GF-D8 (cell line): ENCODE measurements at places on chromosomes 6 and 20.

DNA sequence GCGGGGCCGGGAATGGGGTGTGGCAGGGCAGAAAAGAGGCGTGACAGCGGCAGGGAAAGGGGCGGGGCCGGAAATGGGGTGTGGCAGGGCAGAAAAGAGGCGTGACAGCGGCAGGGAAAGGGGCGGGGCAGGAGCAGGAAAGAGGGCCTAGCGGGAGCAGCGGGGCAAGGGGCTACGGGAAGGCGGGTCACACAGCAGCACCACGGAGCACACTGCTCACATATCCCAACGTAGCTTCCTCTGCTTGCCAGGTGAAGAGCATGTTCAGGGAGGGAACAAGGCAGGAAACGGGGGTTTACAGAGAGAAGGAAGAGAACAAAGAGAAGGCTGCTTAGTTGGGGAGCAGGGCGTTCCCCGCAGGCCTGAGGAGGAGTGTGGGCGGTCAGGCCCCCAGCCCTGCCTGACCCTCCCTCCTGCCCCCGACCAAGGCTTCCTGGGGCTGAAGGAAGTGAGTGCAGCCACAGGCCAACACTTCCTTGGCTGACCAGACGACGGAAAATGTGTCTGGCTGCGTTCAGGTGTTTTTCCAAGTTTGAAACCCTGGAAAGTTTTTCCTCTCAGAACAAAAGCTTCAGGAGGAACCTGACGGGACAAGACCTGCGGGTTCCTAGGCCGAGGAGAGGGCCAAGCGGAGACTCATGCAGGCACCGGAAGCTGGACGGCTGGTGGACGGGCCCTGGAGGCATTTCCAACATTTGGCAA, 13.8 kb downstream of the UCKL1 start:
- no peak for DNase-seq

- no peak for DNase-seq
These were observed 278.6 kb upstream of the TCF21 start for GRCh38 chr6:133610227-133610840.

DNA sequence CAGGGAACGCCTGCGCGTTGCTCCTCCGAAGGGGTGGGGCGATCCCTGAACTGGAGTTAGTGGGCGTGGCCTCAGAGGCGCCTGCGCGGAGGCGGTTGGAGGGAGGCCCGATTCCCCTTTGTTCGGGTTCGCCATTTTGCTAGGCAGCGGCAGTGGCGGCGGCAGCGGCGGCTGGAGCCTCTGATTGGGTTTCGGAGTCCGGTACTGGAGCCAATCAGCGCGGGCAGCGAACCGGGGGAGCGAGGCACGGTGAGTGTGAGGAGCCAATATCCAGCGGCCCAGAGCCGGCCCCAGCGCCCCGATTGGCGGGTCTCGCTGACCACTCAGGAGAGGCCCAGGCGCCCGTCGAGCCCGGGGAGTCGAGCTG, at the start of gene NFYA:
TSS of gene NFYA (plus strand) at position 139 of the 367 bp plus-strand sequence. CDS start 6,116 bp downstream, outside the sequence.
- DNase-seq: no peak

DNA sequence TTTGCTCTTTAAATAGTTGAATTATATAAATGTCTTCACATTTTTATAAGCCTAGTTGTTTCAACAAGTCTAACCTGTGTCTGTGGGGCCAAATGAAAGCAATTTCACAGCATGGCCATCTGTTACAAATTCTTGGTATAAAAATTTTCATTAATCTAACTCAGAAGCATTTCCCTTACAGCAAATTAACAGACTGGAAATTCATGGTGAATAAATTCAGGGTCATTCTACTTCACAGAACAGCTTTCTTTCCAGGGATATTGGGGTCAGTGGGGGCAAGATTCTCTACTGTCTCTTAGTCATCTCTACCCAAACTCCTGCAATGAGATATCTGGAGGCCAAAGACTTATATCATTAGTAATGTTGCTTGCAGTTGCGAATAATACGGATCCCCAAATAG, 352.1 kb downstream of the MMUT start:
- no peak for DNase-seq

- DNase-seq: no peak
These were observed 29.9 kb upstream of the DDR1 start for GRCh38 chr6:30854285-30855040.
